Cortex of kidney (tissue), 1 donor: ENCODE measurements at places on chromosomes 4 and X.

- no peak for DNase-seq
Observed at GRCh38 chrX:120559804-120560203, 958 bp downstream of the CUL4B start.

GRCh38 chrX:84078991-84079390, 109.0 kb downstream of the RPS6KA6 start:
- no peak for DNase-seq

GRCh38 chr4:145351162-145351561, 130.5 kb upstream of the SMAD1 start:
- DNase-seq: no peak

- DNase-seq: no peak
Observed at GRCh38 chr4:142316025-142316424, 530.1 kb downstream of the INPP4B start.

- DNase-seq: no peak
Observed at GRCh38 chrX:101230636-101231035, 11.1 kb downstream of the DRP2 start.

DNA sequence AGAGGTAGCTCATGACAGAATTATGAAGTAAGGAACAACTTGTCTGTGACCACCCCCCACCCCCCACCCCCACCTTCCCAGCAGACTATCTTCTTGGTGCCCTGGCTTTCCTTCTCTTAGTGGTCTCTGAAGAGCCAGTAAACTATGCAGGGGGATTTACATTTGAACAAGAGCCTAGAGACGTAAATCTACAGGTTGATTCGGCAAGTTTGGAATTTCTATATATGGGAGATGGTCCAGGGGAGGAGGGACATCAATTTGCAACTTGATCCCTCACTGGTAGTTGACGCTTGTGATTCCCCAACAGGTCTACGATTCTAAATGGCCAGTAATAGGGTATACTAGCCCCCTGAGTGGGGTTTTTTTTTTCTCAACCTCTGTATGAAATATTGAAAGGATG, 36.7 kb downstream of the IL13RA1 start:
- DNase-seq: no peak

GRCh38 chr4:16199093-16199492, 27.2 kb downstream of the TAPT1 start:
- DNase-seq: no peak

GRCh38 chrX:136879001-136879687, 1.4 kb downstream of the RBMX start:
- DNase-seq: no peak

- no peak for DNase-seq
Observed at GRCh38 chr4:136505020-136505419, 1027.3 kb downstream of the PCDH18 start.

DNA sequence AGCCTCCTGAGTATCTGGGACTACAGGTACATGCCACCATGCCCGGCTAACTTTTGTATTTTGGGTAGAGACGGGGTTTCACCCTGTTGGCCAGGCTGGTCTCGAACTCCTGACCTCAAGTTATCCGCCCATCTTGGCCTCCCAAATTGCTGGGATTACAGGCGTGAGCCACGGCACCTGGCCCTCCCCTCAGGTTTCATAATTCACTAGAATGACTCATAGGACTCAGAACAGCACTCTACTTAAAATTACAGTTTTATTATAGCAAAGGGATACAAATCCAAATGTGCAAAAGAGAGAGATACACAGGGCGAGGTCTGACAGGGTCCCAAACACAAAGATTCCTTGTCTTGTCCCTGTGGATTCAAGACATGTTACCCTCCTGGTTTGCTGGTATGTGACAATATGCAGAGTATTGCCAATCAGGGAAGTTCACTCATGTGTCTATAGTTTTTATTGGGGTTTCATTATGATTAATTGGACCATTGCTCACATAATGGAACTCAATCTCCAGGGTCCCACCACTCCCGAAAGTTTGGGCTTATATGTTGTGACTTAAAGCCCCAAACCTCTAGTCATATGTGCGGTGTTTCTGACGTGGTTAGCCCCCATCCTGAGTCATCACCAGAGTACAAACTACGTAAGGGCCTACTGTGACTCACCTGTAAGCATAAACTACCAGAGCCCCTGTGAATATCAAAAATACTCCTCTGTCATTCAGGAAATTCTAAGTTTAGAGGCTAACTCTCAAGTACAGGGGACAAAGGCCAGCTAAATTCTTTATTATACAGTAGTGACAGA, 5.2 kb downstream of the YIPF6 start:
- no peak for DNase-seq

- no peak for DNase-seq
Observed at GRCh38 chr4:42151568-42152506, 618 bp downstream of the BEND4 start.

DNA sequence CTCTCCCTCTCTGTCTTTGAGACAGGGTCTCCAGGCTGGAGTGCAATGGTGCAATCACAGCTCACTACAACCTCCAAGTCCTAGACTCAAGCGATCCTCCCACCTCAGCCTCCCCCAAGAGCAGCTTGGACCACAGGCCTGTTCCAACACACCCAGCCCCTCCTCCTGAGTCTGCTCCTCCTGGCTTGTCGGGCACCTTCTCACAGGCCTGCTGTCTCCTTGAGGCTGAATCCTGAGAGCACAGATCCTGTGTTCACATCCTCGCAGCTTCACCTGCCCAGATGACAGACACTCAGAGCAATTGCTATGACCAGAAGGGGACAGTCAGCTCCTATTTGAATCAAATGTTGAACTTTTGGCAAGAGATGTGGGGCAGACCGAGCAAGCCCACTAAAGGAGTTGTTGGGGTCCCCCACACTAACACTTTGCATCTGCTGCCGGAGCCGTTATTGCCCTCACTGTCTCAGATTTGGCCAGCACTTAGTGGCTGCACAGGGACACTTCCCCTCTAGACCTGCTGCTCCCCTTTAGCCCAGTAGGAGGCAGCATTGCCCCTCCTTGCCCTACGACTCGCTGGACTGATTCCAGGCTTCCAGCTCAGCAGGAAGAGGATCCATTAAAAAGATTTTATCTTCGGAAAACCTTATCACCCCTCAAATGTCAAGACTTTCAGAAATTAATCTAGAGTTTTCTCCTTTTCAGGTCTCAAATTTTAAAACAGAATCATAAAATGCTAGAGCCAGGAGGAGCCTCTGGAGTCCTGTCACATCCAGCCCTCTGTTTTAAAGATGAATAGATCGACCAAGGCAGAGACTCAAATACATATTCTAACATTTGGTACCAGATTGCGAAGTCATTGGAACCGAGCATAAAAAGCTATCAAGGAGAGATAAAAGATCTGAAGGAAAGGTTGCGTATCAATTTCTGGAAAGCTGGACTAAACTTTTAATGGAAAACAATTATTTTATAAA, 113.7 kb downstream of the USP46 start:
- no peak for DNase-seq

- no peak for DNase-seq
Observed at GRCh38 chr4:41865981-41866798, 69.0 kb upstream of the TMEM33 start.

DNA sequence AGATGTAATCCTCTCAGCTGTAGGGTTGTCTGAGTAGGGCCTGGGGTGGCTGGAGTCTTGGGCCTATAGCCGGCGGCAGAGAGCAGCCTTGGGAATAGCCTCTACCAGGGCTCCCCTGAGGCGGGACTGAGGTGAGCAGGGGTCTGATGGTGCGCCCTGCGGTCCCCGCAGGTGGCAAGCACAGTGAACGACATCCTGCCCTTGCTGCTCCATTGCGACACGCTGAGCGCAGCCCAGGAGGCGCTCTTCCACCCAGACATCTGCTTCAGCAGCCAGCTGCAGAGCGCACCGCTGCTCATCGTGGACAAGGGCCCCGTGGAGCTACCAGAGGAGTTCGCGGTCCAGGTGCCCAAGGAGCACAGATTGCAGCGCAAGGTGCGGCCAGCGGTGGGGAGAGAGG, 317.0 kb downstream of the ADGRL3 start:
- no peak for DNase-seq

DNA sequence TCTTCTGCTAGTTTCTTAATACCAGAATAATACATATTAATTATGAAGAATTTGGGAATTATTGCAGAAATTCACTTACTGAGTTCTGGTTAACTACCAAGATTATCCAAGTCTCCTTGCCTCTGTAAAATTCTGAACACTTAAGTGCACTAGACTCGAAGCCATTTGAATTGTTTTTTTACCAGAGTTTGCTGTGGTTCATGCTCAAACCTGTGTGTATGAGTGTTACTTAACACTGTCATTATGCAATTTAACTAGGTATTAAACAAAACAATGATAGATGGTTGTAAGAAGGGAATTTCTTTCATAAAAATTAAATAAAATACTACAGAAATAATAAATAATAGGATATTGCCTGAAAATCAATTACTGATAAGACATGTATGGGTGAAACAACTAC, 145.6 kb upstream of the FAT4 start:
- DNase-seq: no peak

DNA sequence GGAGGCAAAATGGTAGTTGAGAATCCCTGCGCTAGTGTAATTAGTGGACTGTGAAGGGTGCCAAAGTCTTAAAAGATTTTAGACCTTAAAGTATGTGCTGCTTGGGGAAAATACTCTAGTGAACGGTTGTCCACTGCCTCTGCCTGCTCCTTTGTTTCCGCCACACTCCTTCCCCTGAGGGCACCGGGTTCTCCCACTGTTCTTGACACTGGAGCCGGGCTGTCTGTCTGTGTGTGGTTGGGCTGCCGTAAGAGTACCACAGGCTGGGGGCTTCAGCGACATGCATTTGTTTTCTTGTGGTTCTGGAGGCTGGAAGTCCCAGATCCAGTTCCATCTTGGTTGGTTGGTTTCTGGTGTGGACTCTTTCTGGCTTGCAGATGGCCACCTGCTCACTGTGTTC, 76.2 kb downstream of the CLDN34 start:
- no peak for DNase-seq

- DNase-seq: no peak
Observed at GRCh38 chr4:85168234-85168834, 201.8 kb upstream of the WDFY3 start.

DNA sequence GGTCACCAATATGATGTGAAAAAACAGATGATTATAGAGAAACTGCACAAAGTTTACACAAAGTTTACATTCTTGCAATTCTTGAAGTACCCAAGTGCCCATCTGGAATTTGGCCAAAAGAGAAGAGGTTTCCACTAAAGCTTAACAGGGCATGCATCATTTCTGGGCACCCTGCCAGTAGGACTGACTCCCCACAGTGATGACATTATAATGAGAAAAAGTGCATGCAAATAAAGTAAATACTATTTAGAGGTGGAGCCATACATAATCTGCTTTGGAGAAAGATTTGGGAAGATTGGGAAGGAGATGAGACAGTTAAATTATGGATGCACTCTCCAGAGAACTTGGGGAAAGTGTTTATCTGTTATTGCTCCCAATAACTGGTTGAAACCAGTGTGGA, 93.7 kb upstream of the TRPC3 start:
- DNase-seq: no peak

DNA sequence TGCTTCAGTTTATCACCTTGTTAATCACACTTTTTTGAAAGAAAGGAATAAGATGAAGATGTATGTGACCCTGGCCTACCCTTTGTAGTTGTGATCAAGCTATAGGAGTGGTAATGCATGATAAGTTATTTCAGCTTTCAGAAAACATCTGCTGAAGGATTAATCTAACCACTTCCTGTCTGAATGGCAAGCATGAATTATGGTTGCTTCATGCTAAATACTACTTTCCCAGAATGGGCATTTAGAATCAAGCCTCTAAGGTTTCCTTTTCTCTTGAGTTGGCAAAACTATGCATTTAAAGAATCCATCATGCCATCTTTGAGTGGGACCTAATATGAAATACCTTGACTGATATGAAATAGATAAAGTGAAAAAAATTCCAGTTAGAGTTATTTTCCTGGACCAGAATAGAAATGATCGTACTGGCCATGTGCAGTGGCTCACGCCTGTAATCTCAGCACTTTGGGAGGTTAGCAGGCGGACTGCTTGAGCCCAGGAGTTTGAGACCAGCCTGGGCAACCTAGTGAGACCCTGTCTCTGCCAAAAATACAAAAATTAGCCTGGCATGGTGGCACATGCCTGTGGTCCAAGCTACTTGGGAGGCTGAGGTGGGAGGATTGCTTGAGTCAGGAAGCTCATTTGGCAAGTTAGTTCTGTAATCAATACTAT, 59.1 kb downstream of the ANXA3 start:
- DNase-seq: no peak

DNA sequence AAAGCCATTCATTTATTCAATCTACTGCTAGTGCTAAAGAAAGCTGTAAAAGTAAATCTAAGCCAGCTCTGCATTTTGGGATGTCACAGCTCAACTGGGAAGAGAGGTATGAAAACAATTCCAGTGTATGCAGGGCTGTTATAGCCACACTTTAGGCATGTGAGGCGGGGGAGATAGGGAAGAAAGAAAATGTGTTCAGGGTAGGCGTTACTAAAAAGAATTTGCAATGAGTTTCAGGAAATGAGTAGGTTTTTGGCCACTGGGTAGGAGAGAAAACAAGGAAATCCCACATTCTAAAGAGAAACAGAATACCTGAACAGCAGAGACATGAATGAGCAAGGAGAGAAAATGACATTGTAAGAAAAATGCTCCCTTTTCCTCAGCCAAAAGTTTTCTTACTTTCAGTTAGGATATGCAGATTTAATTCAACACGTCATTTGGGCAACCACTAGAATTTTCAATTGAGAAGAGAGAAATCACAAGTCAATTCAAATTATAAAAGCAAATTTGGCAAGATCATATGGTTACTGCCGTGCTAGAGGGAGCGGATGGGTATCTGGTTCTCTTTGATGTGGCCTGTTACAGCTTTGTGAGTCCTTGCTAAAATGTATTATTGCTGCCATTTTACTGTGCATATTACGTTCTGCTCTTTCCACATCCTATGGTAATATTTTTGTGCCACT, 226.3 kb downstream of the KCNIP4 start:
- no peak for DNase-seq

GRCh38 chr4:101295691-101296090, 51.6 kb downstream of the PPP3CA start:
- DNase-seq: no peak

DNA sequence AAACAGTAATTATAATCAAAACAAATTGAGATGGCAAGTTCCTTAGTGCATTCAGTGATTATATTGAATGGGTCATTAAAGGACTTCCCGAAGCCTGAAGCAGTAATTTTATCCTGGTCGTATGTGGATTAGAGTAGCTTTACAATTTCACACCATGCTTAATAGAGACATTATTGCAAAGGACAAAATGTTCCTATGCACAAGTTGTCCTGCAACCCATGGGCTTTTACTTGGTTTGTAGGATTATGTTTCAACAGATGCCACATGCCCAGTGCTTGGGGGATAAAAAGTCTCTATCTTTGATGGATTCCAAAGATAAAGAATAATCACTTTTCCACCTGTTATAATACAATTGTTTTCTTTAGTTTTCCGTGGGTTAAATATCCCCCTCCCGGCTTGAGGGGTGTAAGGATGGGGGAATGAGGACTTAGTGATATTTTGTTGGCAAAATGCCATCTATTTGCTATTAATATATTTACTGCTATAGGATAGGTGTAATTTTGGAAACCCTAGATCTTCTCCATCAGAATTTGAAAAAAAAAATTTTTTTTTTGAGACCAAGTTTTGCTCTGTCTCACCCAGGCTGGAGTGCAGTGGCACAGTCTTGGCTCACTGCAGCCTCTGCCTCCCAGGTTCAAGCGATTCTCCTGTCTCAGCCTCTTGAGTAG, 156.5 kb upstream of the ETNPPL start:
- DNase-seq: no peak
